ENCODE measurements at places on chromosomes 6 and 20.
A peak's percentile ranks its signal among the peaks of the same experiment; 100 is the strongest.

GRCh38 chr20:46040902-46041535 is 12.0 kb downstream of the SLC12A5 start:
- no peak for DNase-seq

DNA sequence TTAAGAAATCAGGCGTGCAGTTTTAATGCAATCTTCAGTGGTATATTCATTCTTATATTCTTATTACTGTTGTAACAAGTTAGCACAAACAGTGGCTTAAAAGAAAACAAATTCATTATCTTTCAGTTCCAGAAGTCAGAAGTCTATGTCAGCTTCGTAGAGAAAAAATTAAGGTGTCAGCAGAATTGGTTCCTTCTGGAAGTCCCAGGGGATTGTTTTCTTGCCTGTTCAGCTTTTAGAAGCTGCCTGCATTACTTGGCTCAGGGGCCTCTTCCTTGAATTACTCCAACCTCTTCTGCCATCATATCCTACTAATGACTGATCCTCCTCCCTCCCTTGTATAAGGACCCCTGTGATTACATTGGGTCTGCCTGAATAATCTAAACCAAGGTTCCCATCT is 243.9 kb downstream of the ZNF217 start:
- no peak for DNase-seq

GRCh38 chr20:58892141-58892931 is 39.8 kb downstream of the GNAS start:
- DNase-seq: peak; percentile 62

DNA sequence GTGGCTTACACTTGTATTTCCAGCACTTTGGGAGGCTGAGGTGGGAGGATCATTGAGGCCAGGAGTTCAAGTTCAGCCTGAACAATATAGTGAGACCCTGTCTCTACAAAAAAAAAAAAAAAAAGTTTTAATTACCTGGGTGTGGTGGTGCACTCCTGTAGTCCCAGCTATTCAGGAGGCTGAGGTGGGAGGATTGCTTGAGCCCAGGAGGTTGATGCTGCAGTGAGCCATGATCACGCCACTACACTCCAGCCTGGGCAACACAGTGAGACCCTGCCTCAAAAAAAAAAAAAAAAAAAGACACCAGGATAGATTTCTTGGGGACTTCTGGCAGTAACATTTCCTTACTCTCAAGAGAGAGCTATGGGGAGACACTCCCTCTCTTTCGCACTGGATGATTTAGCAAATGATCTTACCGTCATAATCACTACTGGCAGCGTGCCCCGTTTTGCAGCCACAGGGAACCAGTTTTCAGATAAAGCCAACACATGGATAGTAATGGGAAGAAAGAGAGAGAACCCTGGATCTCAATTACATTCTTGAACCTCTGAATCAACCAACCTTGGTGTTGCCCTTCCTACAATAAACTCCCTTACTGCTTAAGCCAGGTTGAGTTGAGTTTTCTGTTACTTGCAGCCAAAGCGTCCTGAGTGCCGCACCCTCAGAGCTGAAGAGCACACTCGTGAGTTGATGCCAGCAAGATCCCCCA is 18.1 kb upstream of the PTPN1 start:
- no peak for DNase-seq

- DNase-seq: no peak
Measured at GRCh38 chr6:49516147-49516505, 16.4 kb downstream of the GLYATL3 start.

GRCh38 chr6:137036566-137037300 is 8.0 kb downstream of the IL20RA start:
- DNase-seq: no peak

DNA sequence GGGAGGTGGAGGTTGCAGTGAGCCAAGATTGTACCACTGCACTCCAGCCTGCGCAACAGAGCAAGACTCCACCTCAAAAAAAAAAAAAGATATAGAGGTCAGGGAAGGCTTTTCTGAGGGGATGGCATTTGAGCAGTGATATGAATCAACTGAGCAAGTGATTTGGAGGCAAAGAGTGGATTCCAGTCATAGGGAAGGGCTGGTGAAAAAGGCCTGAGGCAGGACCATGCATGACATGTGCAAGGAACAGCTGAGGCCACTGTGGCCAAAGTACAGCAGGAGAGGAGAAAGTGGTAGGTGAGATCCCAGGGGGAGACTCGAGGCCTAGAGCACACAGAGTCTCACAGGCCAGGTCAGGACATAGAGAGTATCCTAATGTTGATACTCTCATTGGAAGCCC is 20.1 kb upstream of the PTPRT start:
- DNase-seq: no peak

- no peak for DNase-seq
Measured at GRCh38 chr6:134584847-134585516, 267.1 kb upstream of the SGK1 start.

DNA sequence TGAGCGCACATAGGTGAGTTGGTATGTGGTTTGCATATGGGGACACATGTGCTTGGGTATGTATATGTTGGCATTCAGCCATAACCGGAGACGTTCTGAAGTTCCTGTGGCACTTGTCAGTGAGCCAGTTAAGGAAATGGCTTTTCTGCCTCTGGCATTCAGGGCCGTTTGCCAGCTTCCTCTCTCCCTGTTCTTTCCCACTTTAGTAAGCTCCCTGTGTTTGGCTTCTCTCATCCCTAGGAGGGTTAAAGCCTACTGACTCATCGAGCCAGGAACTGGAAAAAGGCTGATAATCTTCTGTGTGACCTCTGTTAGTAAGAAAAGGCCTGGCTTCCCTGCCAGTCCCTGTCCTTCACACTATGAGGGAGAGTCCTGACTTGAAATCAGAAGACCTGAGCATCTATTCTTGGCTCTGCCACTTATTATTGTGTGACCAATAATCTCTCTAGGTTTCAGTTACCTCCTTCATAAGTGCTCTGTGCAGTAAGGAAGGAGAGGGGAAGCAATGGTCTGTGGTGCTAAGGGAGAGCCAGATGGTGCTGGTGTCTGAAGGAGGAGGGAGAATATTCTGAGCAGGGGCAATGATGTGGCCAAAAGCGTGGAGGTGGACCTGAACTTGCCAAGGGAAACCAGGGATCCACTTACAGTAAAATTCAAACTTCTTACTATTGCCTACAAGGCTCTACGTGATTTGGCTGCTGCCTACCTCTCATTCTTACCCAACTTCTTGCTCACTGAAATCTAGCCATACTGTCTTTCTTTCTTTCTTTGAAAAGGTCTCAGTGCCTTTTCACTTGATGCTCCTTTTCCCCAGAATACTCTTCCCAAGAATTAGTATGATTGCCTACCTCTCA is 31.4 kb downstream of the ACSS2 start:
- DNase-seq: no peak

GRCh38 chr6:155396605-155397004 is 59.0 kb downstream of the NOX3 start:
- no peak for DNase-seq

DNA sequence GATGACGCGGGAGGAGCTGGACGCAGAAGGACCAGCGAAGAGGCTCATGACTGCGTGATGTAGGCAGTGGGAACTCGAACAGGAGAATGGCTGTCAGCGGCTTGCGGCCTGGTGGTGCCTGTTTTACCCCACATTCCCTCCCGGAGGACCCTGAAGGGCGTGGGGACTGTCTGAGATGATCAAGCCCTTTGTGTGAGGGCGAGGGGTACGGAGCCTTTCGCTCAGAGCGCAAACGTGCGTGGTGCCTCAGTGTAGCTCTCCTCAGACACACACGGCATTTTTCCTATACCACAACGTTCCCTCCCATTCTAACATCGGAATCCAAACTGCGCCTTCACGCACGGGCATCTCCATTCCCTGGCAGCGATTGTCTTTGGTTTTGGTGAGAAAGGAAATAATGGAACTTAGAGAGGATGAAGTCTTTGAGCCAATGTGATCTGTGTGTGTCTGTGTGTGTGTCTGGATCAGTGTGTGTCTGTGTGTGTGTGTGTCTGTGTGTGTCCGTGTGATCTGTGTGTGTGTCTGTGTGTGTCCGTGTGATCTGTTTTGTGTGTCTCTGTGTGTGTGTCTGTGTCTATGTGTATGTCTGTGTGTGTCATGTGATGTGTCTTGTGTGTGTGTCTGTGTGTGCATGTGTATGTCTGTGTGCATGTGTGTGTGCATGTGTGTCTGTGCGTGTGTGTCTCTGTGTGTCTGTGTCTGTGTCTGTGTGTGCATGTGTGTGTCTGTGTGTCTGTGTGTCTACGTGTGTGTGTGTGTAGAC is 5.3 kb downstream of the PTK6 start:
- DNase-seq: no peak

DNA sequence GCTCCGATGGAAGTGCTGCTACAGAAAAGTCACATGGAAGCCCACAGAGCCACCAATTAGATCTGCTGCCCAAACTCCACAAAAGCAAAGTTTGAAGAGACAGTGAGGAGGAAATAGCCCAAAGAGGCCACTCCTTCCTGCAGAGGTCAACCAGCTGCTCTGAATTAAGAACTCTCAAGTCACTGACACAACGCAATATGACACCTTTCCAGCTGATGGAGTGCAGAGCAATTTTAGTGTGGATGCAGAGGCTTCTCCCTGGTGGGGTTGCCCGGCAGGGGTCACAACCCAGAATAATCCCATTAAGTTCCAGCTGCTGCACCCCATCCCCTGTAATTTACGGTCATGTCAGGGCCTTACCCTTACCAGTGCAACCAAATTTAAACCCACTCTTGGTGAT is 361.9 kb upstream of the JARID2 start:
- no peak for DNase-seq

DNA sequence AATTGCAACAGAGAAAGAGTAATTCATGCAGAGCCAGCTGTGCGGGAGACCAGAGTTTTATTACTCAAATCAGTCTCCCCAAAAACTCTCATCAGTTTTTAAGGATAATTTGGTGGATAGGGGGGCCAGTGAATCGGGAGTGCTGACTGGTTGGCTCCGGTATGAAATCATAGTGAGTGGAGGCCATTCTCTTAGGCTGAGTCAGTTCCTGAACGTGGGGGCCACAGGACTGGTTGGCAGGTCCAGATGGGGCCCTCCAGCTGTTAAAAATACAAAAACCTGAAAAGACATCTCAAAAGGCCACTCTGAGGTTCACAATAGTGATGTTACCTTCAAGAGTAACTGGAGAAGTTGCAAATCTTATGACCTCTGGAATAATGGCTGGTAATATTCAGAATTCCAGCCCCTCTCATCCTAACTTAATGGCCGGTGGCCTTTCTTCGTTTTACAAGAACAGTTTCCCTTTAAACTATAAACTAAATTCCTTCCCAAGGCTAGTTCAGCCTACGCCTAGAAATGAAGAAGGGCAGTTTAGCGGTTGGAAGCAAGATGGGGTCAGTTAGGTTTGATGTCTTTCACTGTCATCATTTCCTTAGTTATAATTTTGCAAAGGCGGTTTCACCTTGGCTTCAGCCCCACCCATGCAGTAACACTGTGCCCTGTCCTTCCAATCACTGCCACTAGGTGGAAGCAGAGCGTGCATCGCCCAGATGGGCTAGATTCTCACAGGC is 6.8 kb upstream of the MICA start:
- DNase-seq: peak; percentile 39

DNA sequence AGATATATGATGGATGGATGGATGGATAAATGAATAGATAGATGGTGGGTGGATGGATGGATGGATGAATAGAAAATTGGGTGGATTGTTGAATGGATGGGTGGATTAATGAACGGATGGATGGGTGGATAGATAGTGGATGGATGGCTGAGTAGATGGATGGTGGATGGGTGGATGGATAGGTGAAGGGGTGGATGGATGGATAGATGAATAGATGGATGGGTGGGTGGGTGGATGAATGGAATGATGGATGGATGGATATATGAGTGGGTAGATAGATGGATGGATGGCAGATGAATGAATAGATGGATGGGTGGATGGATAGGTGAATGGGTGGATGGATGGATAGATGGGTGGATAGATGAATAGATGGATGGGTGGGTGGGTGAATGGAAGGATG is 80.7 kb upstream of the NEDD9 start:
- no peak for DNase-seq

GRCh38 chr6:28922004-28922820 is 1.6 kb downstream of the TRIM27 start:
- DNase-seq: no peak

- DNase-seq: no peak
Measured at GRCh38 chr20:64225828-64226598, 29.5 kb upstream of the PCMTD2 start.

GRCh38 chr6:22059126-22059525 is 237.7 kb downstream of the PRL start:
- no peak for DNase-seq

DNA sequence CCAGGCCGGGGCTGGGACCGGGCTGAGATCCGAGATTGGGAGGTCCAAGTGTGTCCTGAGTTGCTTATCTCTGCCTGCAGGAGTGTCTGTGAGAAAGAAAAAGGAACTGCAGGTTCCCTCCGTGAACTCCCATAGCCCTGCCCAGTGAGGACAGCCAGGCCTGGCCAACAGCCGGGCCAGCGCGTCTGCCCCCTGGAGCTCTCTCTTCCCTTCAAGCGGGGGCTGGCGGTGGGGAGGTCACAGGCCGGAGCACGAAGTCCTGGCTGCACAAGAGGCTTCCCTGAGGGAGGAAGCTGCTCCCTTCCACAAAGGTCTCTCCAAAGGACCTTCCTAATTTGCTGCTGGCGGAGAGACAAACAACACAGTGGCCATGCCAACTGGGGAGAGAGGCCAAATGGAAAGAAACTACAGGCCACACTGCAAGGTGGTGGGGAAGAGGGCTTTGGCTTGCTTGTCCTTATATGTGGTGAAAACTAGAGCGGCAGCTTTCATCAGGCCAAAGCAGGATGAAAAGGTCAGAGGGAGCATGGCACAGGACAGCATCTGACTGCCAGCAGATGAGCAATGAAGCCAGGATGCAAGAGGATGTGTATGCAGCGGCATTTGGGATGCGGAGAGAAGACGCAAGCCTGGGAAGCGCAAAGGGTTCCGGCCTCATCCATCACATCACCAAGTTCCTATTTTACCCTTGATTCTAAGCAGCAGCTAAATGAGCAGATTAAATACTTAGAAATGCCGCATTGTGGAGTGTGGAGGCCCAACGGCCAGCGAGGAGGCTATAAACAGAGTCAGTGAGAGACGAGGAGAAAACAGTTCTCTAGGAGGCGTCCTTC is 260.0 kb downstream of the ERMARD start:
- peak; percentile 7 for DNase-seq

- DNase-seq: peak; percentile 59
Measured at GRCh38 chr20:40506537-40506939, 182.5 kb downstream of the MAFB start.
